ENCODE measurements at places on chromosomes 7 and 10.

DNA sequence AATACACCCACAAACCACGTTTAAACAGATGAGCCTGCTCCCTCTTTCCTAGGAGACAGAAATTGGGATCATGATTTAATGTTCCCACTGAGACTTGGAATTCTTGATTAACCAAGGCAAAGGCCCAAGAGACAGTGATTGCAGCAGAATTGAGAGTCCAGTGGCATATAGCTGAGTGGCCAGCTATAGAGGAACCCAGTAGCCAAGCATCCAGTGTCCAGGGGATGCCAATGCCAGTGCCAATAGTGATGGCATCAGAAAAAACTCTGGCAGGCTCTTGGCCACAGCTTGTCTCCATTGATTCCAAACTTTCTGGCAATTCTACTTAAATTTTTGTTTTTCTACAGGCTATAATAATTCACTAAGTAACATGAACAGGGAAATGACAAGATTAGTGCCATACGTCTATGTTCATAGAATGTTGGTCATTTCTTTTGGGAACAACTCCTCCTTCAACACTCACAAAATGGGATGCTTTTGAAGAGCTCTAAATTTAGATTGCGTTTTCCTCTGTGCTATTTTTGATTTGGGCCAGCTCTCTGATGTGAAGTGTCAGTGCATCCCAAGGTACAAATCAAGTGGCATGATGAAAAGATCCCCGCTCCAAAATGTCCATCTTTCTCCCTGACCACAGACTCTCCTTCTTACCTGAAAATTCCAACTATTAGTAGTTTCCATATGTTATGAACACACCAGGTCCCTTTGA, 83.1 kb upstream of the A1CF start:
- no peak for DNase-seq

GRCh38 chr10:100814751-100815474, 69.5 kb downstream of the PAX2 start:
- DNase-seq = no peak

GRCh38 chr10:81026591-81026990, 488.9 kb downstream of the SH2D4B start:
- no peak for DNase-seq

GRCh38 chr10:33487014-33487776, 152.7 kb upstream of the NRP1 start:
- no peak for DNase-seq

DNA sequence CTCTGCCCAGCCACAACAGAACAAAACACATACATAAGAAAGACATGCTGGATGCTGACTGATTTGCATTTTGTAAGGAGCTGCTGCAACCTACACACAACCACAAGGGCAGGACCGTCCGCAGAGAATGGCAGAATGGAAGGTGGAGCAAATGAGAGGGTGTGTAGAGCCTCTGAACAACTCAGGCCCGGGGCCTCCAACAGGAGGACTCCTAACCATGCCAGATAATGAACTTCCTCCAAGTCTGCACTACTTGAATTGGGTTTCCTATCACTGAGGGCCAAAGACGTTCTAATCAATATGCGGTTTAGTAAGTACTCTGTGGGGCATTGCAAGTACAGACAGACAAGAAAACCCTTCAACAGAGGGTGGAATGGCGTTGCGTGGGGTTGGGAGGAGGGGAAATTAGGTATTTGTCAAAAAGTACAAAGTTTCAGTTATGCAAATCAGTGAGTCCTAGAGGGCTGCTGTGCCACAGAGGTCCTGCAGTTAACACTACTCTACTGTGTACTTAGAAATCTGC, 14.6 kb downstream of the VOPP1 start:
- no peak for DNase-seq

DNA sequence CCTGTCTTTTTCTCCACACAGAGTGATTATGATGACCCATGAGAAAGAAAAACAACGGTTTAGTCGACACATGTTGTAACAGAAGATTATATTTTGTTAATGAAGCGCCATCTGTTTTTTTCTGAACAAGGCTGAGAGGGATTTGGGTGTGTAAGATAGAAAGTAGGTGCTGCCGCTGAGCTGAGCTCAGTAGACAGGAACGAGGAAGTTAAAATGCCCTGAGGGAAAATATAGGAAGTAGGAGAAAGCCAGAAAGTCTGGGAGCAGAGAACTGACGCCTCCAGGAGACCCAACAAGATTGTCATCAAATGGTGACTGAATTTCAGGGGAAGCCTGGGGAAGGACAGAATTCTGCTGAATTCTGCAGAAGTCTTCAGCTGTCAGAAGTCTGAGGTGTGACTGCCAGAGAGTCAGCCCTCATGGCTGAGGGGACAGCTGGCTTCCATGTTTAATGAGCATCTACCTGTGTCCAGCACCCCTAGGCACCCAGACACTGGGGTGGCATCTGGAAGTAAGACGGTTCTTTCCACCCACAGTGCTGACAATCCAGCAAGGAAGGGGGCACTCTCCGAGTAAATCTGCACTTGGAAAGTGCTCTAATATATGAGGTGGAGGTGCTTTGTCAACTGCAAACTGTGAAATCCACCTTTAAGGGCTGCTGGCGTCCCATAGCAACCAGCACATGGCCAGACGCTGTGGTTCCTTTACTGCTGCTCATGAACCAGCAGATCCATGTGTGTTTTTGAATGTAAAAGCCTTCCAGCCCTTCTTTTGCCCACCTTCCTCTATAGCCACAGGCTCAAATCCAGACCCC, 12.5 kb upstream of the TSPAN15 start:
- no peak for DNase-seq

Measured in SK-N-DZ (cell line).